Mesenteric fat pad (tissue), 1 donor: ENCODE measurements at places on chromosomes 5 and 9. TPM values are rescaled to one million over a fixed set of nuclear protein-coding genes. Genes with fewer than 3 reads are reported as not detected.
A peak's percentile ranks its signal among the peaks of the same experiment; 100 is the strongest.

DNA sequence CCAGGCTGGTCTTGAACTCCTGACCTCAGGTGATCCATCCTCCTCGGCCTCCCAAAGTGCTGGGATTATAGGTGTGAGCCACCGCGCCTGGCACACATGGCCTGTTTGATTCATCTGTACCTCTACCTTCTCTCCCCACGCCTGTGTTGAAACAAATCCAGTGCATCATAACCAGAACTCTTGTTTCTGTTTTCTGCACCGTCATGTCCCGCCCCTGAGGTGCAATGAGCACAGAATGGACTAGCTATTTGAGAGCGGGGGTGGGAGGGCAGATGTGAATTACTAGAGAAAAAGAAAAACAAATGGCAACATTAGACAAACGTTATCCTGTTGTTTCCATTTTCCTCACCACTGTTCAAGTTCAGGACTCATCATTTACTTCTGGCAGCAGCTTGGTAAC lies 10.7 kb upstream of the FAM193B start:
- no peak for DNase-seq

- no peak for DNase-seq
Observed at GRCh38 chr9:95463148-95464060, 53.4 kb downstream of the PTCH1 start.

GRCh38 chr5:127567026-127567768 lies 49.8 kb downstream of the PRRC1 start:
- no peak for DNase-seq

DNA sequence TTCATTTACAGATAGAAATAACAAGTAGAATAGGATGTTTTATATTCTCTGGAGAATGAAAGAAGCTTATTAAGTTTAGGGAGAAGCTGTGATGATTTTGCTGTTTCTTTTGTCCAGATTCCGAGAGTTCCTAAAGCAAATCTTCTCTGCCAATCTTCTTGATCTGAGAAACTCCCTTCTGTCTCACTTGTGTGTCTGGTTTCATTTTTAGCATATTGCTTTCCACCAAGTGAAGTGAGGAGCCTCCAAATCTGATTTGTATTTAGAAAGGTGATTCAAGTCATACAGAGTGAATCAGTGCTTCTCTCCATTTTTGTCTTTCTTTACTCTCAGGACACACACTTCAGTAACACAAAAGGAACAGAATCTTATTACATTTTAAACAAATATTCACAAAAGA lies 48.4 kb downstream of the STX17 start:
- no peak for DNase-seq

GABRA1 gene
- not detected for total RNA-seq

DNA sequence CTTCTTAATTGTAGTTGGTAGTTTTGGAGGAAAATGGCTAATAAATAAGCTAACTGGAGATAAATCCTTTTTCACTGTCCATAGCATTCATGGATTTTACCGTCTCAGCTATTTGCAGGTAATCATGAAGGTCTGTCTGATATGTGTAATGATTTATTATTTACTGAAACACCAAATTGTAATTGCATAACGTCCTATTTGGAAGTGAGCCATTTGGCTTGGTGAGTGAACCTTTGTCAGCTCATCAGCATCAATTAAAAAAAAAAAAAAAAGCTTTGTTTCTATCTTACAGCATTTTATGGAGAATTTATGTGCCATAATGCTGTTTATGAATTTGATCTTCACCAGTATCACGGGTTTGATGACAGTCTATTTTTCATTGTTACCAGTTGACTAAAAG lies 20.2 kb downstream of the RECK start:
- DNase-seq = no peak

DNA sequence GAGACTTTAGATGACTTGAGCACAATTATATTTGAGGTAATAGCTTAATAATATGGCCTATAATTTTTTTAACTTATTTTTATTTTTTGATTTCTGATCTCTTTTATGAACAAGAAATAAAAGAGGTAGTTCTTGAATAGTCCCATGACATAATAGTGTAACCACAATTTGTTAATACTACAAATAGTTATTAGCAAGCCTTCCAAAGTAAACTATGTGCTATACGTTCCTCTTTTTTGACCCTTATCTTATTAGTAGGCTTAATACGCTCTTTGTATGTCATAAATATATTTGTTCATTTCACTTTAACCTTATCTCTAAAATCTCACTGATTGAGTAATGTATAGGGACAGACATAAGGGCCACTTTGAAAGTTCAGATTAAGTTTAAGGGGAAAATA lies 78.7 kb upstream of the NR4A3 start:
- no peak for DNase-seq

KCTD16 gene
- total RNA-seq = 0.32 TPM

- no peak for DNase-seq
Observed at GRCh38 chr9:19486803-19487202, 78.0 kb downstream of the ACER2 start.

DNA sequence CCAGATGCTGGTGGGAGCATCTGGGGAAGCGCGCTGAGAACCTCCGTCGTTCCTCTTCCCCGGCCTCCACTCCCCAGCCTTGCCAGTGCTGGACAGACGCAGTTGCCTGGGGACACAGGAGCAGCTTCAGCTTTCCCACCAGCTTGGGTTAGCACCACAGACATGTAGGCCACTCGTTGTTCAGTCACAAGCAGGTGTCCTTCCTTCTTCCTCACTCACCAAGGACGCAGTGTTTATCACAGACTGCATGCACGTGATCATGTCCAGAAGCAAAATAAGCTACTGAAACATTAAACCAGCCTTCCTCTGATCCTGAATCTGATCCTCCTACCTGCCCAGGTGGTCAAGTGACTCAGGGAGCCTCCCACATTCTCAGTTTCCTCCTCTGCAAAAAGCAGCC lies 232.9 kb downstream of the SYK start:
- DNase-seq = peak; percentile 57

DNA sequence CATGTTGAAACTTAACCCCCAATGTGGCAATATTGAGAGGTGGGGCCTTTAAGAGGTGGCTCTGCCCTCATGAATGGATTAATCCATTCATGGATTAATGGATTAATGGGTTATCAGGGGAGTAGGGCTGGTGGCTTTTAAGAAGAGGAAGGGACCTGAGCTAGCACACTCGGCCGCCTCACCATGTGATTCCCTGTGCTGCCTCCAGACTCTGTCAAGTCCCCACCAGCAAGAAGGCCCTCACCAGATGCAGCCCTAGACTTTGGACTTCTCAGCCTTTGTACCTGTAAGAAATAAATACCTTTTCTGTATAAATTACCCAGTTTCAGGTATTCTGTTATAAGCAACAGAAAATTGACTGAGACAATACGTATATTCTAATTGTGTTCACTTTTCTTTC lies 272.2 kb upstream of the DMRT1 start:
- DNase-seq = no peak

DNA sequence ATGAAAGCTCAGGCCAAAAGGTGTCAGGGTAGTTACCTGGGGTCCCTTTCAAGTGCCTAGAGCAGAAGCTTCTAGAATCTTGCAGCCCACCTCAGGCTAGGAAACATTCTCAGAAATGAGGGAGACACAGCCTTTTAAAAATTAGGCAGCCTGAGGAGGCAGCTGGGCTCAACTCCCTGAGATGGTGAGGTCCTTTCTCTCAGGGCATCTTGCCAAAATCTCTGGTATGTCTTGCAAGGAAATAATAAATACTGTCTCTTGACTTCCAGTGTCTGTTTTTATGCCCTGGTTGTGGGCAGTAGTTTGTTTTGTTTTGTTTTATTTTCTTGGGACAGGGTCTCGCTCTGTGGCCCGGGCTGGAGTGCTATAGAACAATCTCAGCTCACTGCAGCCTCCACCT lies 100.9 kb upstream of the APC start:
- DNase-seq = no peak

DNA sequence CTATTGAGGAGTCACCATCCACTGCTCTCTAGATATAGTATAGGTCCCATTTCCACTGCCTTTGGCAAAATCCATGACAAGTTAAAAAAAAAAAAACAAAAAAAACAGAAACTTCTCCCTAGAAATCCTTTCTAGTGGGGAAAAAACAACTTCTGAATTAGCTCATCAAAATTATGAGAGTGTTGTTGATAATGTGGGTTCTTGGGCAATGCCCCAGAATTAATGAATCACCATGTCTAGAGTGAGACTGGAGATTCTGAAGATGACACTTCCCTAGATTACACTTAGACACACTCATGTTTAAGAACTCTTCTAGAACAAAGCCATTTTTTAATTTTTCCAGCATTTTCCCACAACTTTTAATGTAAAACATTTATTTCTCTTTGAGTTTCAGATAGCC lies 728.0 kb upstream of the C9orf72 start:
- no peak for DNase-seq

- DNase-seq = no peak
Observed at GRCh38 chr9:104278929-104279496, 184.9 kb downstream of the SMC2 start.

GRCh38 chr5:122421374-122422079 lies 109.5 kb downstream of the SNCAIP start:
- DNase-seq = no peak

DNA sequence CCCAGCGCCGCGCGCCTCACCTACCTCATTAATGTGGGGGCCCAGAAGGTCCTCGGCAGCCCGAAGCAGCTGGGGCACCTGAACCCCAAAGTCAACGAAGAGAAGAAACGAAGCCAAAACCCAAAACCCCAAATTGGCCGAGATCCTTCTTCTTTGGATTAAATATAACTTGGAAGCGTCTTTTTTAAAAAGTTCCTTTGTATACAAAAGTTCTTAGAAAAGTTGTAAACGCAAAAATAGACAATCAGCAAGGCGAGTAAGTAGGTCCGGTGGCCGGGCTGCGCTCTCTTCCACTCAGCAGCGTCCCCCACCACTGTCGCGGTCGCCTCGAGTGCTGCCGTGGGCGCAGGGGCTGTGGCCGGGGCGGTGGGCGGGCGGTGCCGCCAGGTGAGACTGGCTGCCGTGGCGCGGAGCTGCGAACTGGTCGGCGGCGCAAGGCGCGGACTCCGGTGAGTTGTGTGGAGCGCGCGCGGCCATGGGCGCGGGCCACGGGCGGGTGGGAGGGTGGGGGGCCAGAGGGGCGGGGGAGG lies 360 bp downstream of the KLF4 start:
- DNase-seq = no peak

GGTA1 gene
- total RNA-seq = 6.0 TPM

WDR70 gene
- 26.5 TPM for total RNA-seq

FOXD4L3 gene
- not detected for total RNA-seq

DNA sequence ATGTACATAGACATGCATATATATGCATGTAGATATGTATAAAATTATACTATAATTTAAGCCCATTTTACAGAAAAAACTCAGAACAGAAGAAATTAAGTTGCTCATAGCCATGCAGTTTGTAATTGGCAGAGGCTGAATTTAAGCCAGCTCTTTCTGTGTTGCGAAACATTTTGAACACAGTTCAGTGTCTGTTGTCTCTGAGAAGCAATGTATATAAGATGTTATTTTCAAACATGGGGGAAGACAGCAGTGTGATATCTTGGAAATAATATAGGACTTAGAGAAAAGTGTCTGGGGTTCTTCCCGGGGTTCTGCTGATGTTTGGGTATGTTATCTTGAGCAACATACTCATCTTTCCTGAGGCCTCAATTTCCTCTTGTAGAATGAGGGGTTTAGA lies 37.6 kb downstream of the SVEP1 start:
- DNase-seq = no peak

ZNF169 gene
- 4.6 TPM for total RNA-seq

CAMK4 gene
- 0.42 TPM for total RNA-seq

GRCh38 chr9:86557918-86558317 lies 203.7 kb upstream of the TUT7 start:
- DNase-seq = no peak

DNA sequence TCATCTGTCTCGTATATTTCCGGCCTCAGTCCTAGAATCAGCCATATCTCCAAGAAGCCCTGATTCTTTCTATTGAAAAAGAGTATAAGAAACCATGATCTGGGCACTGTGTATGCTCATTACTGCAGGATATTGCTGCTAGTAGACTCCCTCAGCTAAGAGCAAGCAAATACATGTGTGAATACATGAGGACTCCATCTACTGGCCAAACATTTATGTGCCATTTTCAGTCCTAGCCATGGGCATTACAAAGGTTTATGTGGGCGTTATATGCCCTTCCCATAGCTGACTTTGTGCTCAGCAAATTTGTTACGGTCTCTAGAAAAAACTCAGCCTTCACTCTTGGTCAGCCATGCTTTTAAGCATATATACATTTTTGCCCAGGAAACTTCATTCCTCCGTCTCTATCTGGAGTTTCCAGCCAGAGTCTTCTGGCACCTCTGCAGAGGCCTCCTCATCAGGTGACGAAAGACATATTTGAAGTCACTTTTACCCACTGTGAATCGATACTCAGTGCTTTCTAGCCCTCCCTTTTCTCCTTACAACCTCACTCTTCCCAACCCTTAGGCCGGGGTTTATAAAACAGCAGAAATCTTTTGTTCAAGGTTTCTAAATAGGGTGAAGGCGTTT lies 1495.6 kb upstream of the CDH6 start:
- no peak for DNase-seq

DNA sequence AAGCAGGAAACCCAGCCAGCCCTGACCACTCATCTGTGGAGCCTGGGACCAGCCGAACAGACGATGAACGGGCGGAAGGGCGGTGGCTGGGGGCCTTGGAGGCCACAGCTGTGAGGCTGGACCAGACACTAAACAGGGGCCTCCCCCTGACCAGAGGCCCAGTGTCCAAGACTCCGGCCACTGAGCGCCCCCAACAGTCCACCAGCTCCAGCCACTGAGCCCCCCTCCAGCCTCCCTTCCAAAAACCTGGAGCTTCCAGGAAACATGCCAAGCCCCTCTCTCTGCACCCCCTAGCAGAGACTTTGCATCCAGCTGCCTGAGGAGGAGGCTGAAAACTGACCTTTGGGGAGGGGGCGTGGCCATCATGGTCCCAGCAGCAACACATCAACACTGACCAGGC lies 23.2 kb downstream of the CNTFR start:
- DNase-seq = no peak

PDE8B gene
- total RNA-seq = 37.5 TPM

PCDHB3 gene
- 3.6 TPM for total RNA-seq

PAEP gene
- total RNA-seq = not detected

DNA sequence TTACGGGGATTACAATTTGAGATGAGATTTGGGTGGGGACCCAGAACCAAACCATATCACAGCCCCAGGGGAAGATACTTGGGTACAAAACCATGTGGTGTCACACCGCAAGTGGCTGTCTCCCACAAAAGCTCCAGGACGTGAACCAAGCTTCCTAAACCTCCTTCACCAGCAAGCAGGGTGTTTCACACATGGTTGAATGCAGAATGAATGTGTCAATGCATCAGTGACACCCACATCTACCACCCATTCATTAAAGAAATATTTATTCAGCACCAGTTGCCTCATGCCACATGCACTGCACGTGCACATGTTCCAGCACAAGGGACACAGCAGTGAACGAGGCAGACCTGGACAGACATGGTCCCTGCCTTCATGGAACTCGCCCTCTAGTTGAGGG lies 70.9 kb upstream of the SPOCK1 start:
- no peak for DNase-seq

C9orf153 gene
- total RNA-seq = 0.55 TPM

GRCh38 chr5:62603934-62604333 lies 25.3 kb downstream of the LRRC70 start:
- DNase-seq = no peak

GRCh38 chr5:20276959-20277263 lies 288.9 kb upstream of the CDH18 start:
- no peak for DNase-seq

S1PR3 gene
- total RNA-seq = 13.9 TPM
